Cerebellar nuclear complex (tissue), 1 donor: ENCODE measurements at places on chromosomes 2 and 18.

DNA sequence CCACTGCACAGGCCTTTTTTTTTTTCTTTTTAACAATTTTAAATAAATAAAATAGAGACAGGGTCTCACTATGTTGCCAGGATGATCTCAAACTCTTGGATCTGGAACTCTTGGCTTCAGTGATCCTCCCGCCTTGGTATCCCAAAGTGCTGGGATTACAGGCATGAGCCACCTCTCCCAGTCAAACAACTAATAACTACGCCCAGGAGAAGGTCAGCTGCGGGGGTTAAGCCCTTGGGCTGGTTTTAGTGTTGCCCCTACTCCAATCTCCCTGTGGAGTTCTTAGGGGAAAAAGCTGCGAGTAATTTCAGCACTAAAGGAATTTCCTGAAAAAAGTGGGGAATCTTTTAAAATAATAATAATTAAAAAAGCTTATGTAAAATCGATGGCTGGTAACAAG, 96.4 kb upstream of the XPO1 start:
- DNase-seq, result no peak

GRCh38 chr2:96622544-96622943, 15.6 kb downstream of the KANSL3 start:
- no peak for DNase-seq

GRCh38 chr18:57077786-57078552, 68.9 kb upstream of the BOD1L2 start:
- no peak for DNase-seq

DNA sequence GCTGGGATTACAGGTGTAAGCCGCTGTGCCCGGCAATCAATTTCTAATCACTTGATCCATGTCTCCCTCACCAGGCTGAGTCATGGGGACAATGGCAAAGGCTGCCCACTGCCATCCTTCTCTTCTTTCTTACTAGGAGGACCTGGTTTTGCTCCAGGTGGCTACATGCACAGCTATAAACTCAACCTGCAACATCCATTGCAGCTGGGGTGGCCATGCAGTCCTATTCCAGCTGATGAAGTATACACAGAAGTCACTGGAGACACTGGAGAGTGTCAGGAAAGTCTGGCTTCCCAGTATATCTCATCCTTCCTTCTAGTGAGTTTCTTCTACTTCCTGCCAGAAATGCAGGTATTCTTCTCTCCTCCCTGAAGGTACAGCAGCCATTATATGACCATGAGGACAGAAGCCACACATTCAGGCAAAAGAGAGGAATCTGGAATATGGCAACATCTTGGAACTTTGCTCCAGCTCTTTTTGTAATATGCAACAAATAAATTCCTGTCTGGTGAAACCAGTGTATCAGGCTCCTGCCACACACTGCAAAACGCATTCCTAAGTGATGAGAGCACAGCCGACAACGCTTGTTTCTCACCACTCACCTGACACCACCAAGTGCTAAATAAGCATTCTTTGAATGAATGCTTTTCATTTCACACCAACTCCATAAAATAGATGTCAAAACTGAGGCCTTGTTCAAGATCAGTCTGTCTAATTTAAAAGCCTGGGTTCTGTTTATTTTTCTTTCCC, 32.3 kb downstream of the SCTR start:
- DNase-seq, result no peak

GRCh38 chr2:128457006-128457604, 138.4 kb upstream of the HS6ST1 start:
- DNase-seq, result no peak

GRCh38 chr2:191620144-191620543, 57.8 kb upstream of the NABP1 start:
- no peak for DNase-seq
